A549 treated with dexamethasone at 1 μM for 4 hours (cell line): ENCODE measurements at places on chromosomes 1 and 21. TPM values are rescaled to one million over a fixed set of nuclear protein-coding genes. Genes with fewer than 3 reads are reported as not detected.

The LPAR3 gene
- 0.33 to 0.51 TPM (median 0.39 TPM) in 5 replicates for total RNA-seq

The HSPA6 gene
- 0.94 to 6.5 TPM (median 1.5 TPM) in 5 replicates for total RNA-seq

The GPA33 gene
- total RNA-seq: not detected in 5 replicates

The GADD45A gene
- 74.6 to 89.2 TPM (median 83.7 TPM) in 5 replicates for total RNA-seq

The CBS gene
- 8.8 to 13.7 TPM (median 12.7 TPM) in 5 replicates for total RNA-seq

The FMO2 gene
- total RNA-seq: not detected in 5 replicates

The FALEC gene
- 0.19 to 0.24 TPM in 2 of 5 replicates, not detected in the others for total RNA-seq

The SLC44A3 gene
- 1.3 to 1.8 TPM (median 1.7 TPM) in 5 replicates for total RNA-seq

The GMEB1 gene
- 4.7 to 7.3 TPM (median 6.9 TPM) in 5 replicates for total RNA-seq

The LMOD1 gene
- not detected in 5 replicates for total RNA-seq

The SLC1A7 gene
- total RNA-seq: 0.04 TPM in 1 of 5 replicates, not detected in the others

The ZNF670 gene
- 2.7 to 3.6 TPM (median 2.9 TPM) in 5 replicates for total RNA-seq

The GNAT2 gene
- total RNA-seq: 0.08 to 0.38 TPM (median 0.15 TPM) in 5 replicates

The RPL22 gene
- 375 to 474 TPM (median 408 TPM) in 5 replicates for total RNA-seq
